ENCODE measurements at places on chromosomes 3 and 15.

DNA sequence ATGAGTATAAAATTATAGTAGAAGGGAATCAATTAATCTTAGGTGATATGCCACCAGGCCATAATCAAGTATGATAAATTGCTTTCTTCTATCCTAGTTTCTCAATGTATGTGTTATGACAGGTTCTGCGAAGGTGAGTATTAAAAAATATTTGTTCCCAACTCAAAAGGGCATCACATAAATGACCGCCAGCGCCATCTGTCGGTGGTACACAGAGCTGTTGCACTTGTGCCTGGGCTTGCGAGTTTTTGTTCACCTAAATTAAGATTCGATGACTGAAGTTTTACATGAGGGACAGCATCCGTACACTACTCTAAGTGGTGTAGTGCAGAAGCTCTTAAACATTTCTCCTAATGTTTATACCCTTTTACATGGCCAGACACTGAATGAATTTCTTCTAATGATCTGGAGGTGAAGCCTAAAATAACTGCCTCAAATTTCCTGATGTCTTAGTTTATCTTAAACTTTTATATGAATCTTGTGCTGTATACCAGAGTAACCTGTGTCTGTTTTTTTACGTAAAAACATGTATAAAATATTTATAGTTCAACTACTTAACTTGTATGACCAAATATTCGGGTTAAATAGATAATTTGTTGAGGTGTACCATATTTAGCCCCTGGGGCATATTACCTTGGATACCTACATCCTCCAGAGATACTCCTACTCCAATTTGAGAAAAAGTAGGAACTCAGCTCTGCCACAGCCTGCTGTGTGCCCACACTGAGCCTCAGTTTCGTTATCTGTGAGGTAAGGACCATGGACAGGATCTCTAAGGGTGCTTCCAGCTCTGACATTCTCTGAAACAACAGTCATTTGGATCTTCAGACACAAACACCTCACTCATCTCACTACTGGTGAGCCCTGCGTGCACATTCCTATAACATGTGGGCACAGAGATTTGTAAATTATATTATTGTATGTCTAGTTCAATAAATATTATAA is 365.6 kb downstream of the MAGI1 start:
- no peak overlapping the region for H3K27ac ChIP-seq
- no peak for DNase-seq
- H3K4me3 ChIP-seq, result no peak overlapping the region
- H3K4me1 ChIP-seq, result no peaks in the 10 kb centered on the region

DNA sequence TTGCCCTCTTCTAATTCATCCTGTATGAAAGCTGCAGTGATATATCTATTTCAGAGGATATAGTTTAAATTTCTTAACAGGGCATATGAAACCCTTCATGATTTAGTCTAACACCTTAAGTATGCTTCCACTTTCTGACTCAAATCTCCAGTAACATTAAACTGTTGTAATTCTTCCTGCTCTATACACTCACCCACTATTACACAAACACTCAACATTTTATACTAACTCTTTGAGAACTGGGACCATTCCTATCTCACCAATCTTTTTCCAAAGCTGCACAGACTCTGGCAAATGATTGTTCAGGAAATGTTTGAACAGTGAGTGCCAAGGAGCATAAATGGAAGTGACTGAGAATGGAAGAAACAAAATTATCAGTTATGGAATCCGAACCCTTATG is 560.4 kb upstream of the DPPA4 start:
- no peaks in the 10 kb centered on the region for H3K4me1 ChIP-seq
- no peaks in the 10 kb centered on the region for H3K36me3 ChIP-seq
- H3K27ac ChIP-seq, result no peak overlapping the region
- no peaks in the 10 kb centered on the region for H3K27me3 ChIP-seq
- no peak for DNase-seq

GRCh38 chr3:141454906-141455602 is 31.8 kb upstream of the RASA2 start:
- H3K27me3 ChIP-seq, result no peaks in the 10 kb centered on the region
- H3K36me3 ChIP-seq, result no peaks in the 10 kb centered on the region

DNA sequence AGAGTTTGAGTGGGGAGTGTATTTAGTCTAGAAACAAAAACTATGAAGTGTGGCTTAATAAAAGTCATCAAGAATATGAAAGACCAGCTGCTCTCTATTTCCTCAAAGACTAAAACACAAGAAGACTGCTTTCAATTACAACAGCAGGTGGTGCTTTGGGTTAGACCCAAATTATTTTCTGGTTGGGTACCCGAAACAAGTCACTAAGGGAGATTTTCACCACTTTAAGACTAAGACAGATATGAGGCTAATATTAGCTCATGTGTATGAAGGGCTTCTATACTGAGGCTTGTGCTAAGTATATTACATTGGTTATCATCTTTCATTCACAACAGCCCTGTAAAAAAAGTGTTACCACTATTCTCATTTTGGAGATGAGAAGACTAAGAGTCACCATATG is 43.1 kb downstream of the COL8A1 start:
- no peak for DNase-seq
- no peaks in the 10 kb centered on the region for H3K36me3 ChIP-seq
- no peaks in the 10 kb centered on the region for H3K4me1 ChIP-seq
- H3K4me3 ChIP-seq, result no peak overlapping the region
- H3K27me3 ChIP-seq, result peaks cover 5% of the 10 kb centered on the region

DNA sequence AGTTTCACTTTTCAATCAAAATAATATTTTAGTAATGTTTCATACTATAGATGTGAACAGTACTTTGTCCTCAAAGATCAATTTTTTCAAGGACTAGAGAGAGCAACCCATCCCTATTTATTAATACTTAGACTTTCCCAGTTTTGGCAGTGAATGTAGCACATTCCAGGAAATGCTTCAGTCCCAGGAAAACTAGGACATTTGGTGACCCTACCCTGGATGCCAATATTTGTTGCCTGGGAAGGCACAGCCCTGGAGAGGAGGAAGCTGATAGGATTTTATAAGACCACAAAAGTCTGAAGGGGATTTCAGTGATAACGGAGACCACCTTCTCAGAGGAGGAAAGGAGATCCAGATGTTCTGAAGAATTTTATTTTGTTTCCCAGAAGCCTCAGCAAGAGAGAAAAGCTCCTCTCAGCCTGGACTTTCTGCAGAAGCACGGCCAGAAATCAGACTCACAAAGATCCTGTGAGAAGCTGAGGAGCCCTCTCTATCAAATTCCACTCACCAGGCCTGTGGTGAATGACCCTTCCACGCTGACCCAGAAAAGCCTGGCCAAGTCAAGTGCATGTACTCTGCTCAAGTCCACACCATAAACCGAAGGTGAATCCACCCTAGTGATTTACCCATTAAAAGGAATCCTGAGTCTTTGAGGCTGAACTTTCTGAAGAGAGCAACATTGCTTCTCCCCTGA is 87.7 kb upstream of the ABHD17C start:
- H3K27ac ChIP-seq, result no peak overlapping the region
- H3K27me3 ChIP-seq, result peaks cover 6% of the 10 kb centered on the region
- H3K4me3 ChIP-seq, result no peak overlapping the region
- DNase-seq, result no peak

DNA sequence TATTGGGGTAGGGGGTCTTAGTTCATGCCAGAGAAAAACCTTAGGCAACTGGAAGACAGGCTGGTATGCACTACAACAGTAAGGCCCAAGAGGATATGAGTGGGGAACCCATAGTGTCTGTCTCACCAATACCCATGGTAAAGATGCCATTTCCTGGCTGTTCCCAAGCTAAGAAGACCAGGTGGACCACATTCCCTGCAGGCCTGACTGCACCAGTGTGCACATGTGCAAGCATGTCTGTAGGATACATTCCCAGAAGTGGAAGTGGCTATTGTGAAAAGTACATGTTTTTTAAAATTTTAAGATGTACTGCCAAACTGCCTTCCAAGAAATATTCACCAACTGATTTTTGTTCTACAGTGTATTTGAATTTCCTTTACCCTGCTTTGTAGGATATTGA is 207.3 kb upstream of the CTNNB1 start:
- H3K4me1 ChIP-seq, result no peaks in the 10 kb centered on the region
- no peak overlapping the region for H3K27ac ChIP-seq
- DNase-seq, result no peak
- H3K4me3 ChIP-seq, result no peak overlapping the region

GRCh38 chr3:70728311-70728710 is 415.9 kb upstream of the MDFIC2 start:
- no peak for DNase-seq
- no peak overlapping the region for H3K27ac ChIP-seq
- H3K4me3 ChIP-seq, result no peak overlapping the region

GRCh38 chr3:44338010-44338827 is at the start of gene TCAIM:
TSS of gene TCAIM (plus strand) at chr3:44338766. CDS start at chr3:44354783, 16,017 bp downstream.
- H3K4me1 ChIP-seq, result peaks cover 17% of the 10 kb centered on the region
- H3K27me3 ChIP-seq, result peaks cover 4% of the 10 kb centered on the region
- DNase-seq, result peak; percentile 98

GRCh38 chr15:49387471-49387870 is 35.6 kb upstream of the FGF7 start:
- no peaks in the 10 kb centered on the region for H3K4me1 ChIP-seq
- no peak for DNase-seq
- H3K27ac ChIP-seq, result no peak overlapping the region
- no peak overlapping the region for H3K4me3 ChIP-seq

- peaks cover 7% of the 10 kb centered on the region for H3K4me1 ChIP-seq
- no peak for DNase-seq
- H3K4me3 ChIP-seq, result no peak overlapping the region
- H3K27me3 ChIP-seq, result no peaks in the 10 kb centered on the region
- H3K36me3 ChIP-seq, result no peaks in the 10 kb centered on the region
Observed at GRCh38 chr3:177484926-177485325, 287.6 kb upstream of the TBL1XR1 start.

DNA sequence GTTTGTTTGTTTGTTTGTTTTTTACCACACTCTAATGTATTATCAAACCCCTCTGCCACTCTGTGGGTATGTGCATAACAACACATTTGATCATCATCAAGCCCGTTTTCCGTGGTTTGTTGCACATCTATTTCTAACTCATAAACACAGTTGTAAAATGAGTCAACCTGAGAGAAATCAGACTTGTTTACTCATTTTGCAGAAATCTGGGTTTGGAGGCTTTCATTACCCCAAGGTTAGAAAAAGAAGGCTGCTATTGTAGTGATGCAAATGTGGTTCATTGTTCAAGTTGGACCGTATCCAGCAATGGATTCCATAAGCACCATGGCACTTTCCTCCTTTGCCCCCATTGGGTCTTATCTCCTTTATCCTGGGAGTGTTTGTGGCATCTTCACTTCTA is 353.2 kb upstream of the SOX2 start:
- no peak overlapping the region for H3K27ac ChIP-seq
- H3K27me3 ChIP-seq, result no peaks in the 10 kb centered on the region
- H3K36me3 ChIP-seq, result no peaks in the 10 kb centered on the region
- DNase-seq, result no peak
- no peak overlapping the region for H3K4me3 ChIP-seq

- no peak overlapping the region for H3K27ac ChIP-seq
- peaks cover 5% of the 10 kb centered on the region for H3K27me3 ChIP-seq
- DNase-seq, result no peak
- H3K36me3 ChIP-seq, result peaks cover 4% of the 10 kb centered on the region
- H3K4me3 ChIP-seq, result no peak overlapping the region
- no peaks in the 10 kb centered on the region for H3K4me1 ChIP-seq
Observed at GRCh38 chr15:66684136-66684681, 17.8 kb upstream of the SMAD6 start.

- no peaks in the 10 kb centered on the region for H3K36me3 ChIP-seq
- no peak for DNase-seq
- H3K4me3 ChIP-seq, result no peak overlapping the region
- no peak overlapping the region for H3K27ac ChIP-seq
- no peaks in the 10 kb centered on the region for H3K27me3 ChIP-seq
Observed at GRCh38 chr3:2908693-2909351, 201.4 kb downstream of the IL5RA start.

DNA sequence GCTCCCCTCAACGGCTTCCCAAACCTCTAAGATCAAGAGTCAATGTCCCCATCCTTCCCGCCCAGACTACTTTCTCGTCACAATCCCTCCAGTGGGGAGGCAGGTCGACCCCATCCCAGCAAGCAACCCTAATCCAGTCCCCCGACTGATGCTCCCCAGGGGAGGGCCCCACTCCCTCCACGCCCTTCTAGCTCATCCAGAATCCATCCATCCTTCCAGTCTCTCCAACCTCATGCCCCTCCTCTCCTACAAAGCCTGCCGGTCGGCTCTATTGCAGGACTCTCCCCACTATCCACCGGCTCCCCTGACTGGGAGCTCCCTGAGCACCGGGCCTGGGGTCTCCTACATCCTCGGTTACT is 1.3 kb downstream of the ADAMTS7 start:
- H3K4me3 ChIP-seq, result peak overlapping the region; percentile 81
- peaks cover 50% of the 10 kb centered on the region for H3K27me3 ChIP-seq
- H3K4me1 ChIP-seq, result no peaks in the 10 kb centered on the region
- no peak overlapping the region for H3K27ac ChIP-seq

- peak overlapping the region; percentile 24 for H3K4me3 ChIP-seq
- H3K27me3 ChIP-seq, result no peaks in the 10 kb centered on the region
- H3K36me3 ChIP-seq, result peaks cover 57% of the 10 kb centered on the region
- peak overlapping the region; percentile 99 for H3K27ac ChIP-seq
Observed at GRCh38 chr3:111603679-111604078, 8.5 kb upstream of the ZBED2 start.

DNA sequence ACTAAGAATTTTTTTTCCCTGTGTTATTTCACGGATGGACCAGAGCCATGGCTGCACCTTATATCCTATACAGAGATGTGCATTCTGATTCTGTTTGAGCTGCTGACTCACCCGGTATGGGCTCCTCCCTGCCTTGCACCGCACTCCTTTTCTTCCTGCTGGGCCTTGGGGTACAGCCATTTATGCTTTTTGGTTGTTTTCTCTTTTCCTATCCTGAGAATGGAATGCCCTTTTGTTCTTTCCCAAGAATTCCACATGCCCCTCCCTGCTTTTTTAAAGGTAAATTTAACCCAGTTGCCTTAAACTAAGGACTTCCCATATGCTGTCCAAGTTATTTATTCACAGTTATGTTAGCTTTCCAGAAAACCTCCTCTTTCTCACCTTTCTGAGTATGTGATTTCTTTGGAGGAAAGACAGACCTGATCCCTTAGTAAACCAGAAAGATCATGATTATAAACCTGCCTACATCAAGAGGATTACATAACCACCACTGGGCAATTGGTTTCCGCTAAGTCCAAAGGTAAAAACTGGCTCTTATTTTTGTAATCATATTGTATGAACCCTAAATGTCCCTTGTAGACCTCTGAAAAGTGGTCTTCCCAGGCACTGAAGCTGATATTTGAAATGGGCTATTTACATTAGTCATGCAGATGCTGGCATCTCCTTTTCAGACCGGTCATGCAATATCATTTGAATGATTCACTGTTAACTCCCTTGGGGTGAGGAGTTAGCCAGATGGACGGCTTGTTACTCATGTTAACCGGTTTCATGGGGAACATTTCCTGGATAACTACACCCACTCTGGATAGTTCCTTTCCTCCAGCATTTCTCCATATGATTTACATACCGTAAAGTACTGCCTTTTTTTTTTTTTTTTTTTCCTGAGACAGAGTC is 45.5 kb downstream of the TMOD3 start:
- no peak overlapping the region for H3K4me3 ChIP-seq
- no peak overlapping the region for H3K27ac ChIP-seq
- DNase-seq, result no peak
- H3K4me1 ChIP-seq, result peaks cover 4% of the 10 kb centered on the region
- peaks cover 39% of the 10 kb centered on the region for H3K36me3 ChIP-seq

- no peaks in the 10 kb centered on the region for H3K36me3 ChIP-seq
- H3K4me3 ChIP-seq, result no peak overlapping the region
- DNase-seq, result no peak
- no peaks in the 10 kb centered on the region for H3K27me3 ChIP-seq
Observed at GRCh38 chr3:191345334-191345733, 15.0 kb upstream of the UTS2B start.

- no peaks in the 10 kb centered on the region for H3K4me1 ChIP-seq
- H3K36me3 ChIP-seq, result no peaks in the 10 kb centered on the region
- DNase-seq, result no peak
Observed at GRCh38 chr3:174097686-174098085, 700.1 kb downstream of the NLGN1 start.

- DNase-seq, result no peak
- no peaks in the 10 kb centered on the region for H3K4me1 ChIP-seq
- H3K4me3 ChIP-seq, result no peak overlapping the region
- H3K36me3 ChIP-seq, result no peaks in the 10 kb centered on the region
Observed at GRCh38 chr15:100688549-100689120, 86.2 kb downstream of the ASB7 start.
